Stimulated activated CD8-positive, alpha-beta memory T cell treated with anti-CD3 and anti-CD28 coated beads, Interleukin-2, amount 100 ng/mL, for 48 hours (primary cell): ENCODE measurements at places on chromosomes 12 and 14.

- no peak for DNase-seq
These were observed 137.8 kb downstream of the SLC25A21 start for GRCh38 chr14:37034410-37035285.

- no peak for DNase-seq
These were observed 398.7 kb downstream of the SOX5 start for GRCh38 chr12:23550753-23551152.

- no peak for DNase-seq
These were observed 64.5 kb downstream of the CRADD start for GRCh38 chr12:93741659-93742109.

GRCh38 chr14:29896354-29896821, 31.3 kb downstream of the PRKD1 start:
- DNase-seq, result no peak

DNA sequence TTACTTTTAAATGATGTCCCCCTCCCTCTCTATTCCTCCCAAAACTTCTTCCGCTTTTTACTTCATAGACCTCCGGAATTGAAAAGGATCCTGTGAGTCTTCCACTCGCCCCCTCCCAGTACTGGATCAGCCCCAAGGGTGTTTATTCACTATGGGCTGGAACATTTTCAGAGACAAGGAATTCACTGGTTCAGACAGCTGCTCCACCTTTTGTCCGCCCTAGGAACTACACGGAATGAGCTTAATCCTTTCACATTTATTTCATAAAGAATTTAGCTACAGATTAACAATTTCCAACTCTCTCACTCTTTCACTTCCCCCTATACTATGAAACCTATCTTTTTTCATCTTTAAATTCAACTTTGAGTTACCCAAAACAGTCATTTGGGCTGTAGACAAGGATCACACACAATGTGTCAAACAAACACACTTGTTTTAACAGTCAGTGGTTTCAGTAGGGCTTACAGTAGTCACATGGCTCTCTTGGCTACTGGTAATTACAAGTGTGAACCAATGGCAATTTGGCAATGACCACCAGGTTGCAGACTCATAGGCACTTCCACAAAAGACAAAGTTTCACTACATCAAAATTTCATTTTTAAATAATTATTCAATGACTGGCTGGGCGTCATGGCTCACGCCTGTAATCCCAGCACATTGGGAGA, 20.6 kb downstream of the CNIH1 start:
- DNase-seq, result no peak

- no peak for DNase-seq
These were observed 14.1 kb downstream of the ZFHX2 start for GRCh38 chr14:23537351-23538049.

GRCh38 chr12:57902478-57902969, 38.8 kb upstream of the ATP23 start:
- no peak for DNase-seq

DNA sequence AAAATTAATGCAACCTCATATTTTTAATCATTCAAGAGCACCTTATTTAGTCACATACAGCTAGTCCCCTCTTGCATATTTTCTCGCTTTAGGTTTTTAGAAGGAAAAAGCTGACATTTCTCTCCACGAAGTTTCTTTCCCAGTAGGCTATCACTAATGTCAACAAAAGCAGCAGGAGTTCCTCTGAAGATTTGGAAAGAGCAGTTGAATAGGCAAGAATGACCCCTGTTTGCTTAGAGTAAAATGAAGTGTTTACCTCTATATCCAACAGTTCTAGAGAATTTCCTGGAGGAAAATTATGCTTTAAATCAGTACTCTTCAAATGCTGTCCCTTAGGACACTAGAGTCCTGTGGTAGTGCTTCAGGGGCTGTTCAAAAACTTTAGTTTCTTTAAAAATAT, 188.1 kb upstream of the PRKD1 start:
- DNase-seq, result no peak

DNA sequence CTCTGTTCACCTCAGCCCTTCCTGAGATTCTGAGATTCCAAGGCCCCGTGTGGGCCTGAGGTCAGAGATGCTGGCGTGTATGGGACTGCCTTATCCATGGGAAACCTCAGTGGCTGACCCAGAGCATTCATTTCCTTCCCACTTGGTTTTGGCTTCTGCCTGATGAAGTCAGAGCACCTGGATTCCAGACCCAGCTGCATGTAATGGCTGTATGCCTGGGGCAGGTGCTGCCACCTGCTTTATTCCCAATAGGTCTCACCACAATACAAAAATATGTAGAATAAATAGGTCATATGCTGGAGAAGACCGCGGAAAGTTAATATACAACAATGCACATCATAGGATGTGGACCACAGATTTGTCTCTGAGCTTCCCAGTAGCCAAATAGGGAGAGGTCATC, 25.6 kb downstream of the FIGNL2 start:
- no peak for DNase-seq

DNA sequence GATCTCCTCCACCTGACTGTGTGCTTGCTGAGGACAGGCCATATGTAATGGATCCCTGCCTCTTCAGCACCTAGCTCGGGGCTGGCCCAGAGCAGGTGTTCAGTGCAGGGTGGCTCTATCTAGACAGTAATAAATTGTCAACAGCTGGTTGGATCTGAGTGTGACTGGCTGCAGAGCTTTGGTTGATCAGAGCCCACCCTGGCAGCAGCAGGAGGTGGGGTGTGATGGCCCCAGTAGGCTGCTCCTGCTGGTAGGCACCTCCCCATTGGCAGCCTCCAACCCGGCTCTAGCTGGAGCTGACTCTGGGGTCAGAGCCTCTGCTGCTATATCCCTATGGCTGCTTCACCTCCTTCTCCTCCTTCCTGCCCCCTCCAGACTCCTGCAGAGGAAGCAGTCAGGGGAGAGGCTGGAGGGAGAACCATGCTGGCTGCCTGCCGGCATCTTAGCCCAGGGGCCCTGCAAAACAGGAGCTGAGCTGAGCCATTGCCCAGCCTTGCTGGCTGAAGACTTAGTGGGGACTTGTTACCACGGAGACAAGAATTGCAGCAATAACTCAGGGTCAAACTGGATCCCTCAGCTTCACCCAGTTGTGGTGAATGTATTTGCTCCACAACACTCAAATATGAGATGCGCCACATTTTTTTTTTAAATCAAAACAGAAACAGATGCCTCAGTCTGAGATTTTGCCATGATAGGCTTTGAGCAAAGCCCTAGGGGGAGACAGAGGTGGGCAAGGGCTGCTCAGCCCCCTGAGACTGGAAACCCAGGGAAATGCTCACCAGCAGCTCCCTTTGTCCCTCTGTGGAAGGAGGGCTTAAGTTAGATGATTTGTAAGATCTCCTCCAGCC, 22.2 kb downstream of the TMEM63C start:
- no peak for DNase-seq

- no peak for DNase-seq
These were observed 204.5 kb upstream of the PRKD1 start for GRCh38 chr14:30132196-30132595.

DNA sequence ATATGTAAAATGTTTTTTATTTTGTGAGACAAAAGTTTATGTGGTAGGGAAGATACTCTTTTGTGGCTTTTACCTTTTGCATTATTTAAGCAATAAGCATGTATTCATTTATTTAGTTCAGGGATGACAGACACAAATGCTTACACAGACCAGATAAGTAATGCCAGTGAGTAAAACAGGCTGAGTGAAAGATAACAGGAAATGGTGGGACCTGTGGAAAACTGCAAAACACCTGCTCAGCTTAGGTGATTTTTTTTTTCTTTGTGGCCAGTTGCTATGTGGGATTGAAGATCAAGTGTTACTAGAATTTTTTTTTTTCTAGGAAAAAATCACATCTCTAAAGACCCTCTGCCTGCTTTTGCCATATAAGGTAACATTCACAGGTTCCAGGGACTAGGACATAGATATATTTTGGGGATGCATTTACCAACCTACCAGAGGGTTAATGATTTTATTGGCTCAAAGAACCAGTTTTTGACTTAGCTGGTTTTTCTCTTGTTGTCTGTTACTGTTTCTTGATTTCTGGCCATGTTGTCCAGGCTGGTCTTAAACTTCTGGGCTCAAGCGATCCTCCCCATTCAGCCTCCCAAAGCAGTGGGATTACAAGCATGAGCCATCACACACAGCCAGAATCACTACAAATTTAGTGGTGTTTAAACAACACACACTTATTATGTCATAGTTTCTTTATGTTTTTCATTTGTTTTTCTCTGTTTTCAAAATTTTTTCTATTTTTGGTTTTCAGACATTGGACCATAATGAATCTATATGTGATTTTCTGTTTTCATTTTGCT, 9.8 kb downstream of the PSMA6 start:
- DNase-seq, result no peak

DNA sequence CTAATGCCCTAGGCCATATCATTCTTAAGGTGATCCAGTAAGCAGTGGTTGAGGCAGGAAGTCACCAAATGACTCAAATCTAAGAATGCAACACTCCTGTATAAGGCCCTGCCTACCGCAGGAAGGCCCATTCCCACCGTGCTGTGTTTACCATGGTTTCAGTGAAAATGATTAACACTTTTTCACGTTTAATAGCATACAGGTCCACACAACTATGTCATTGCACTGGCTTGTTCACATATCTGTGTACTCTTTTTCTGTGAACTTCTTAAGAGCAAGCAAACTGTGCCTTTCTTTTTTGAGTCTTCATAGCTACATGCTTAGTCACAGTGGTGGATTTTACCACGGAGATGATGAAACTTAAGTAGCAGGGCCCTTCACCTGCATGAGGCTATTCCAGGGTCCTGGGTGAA, 214.9 kb downstream of the CNTN1 start:
- no peak for DNase-seq

- no peak for DNase-seq
These were observed 24.4 kb downstream of the MYBPC1 start for GRCh38 chr12:101619026-101619786.

- DNase-seq, result no peak
These were observed 107.1 kb downstream of the DACT1 start for GRCh38 chr14:58744801-58745394.

DNA sequence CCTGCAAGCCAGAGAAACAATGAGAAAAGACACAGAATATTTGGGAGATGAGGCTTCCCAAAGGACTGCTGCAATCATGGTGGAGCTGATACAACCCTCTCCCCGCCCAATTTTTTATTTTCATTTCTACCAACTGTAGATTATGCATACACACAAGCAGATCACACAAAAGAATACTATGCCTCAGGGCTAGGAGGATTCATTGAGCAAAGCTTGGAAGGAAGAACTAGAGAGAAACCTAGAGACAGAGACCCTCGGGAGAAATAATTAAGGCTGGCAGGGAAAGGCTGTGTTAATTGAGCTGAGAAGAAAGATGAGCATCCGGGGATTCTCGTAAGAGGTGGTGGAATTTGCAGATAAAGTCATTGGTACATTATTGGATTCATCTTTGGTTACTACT, 9.9 kb upstream of the WNT5B start:
- no peak for DNase-seq

DNA sequence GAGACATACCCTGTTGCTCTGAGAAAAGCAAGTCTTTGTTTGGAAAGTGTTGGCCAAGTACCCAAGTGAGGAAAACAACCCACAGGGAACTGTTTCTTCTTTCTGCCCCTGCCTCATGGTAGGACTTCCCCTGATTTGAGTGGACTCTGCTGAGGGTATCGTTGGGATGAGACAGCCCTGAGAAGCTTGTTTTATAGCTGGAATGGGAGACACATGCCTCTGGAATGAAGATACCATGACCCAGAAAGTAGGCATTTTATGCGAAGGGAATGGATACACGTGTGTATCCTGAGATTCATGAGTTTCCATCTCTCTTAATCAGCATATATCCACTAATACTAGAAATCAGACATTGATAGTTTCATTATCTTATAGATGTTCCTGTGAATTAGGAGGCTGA, 382.3 kb downstream of the ATP23 start:
- DNase-seq, result no peak

GRCh38 chr12:78244916-78245507, 414.3 kb downstream of the NAV3 start:
- no peak for DNase-seq

DNA sequence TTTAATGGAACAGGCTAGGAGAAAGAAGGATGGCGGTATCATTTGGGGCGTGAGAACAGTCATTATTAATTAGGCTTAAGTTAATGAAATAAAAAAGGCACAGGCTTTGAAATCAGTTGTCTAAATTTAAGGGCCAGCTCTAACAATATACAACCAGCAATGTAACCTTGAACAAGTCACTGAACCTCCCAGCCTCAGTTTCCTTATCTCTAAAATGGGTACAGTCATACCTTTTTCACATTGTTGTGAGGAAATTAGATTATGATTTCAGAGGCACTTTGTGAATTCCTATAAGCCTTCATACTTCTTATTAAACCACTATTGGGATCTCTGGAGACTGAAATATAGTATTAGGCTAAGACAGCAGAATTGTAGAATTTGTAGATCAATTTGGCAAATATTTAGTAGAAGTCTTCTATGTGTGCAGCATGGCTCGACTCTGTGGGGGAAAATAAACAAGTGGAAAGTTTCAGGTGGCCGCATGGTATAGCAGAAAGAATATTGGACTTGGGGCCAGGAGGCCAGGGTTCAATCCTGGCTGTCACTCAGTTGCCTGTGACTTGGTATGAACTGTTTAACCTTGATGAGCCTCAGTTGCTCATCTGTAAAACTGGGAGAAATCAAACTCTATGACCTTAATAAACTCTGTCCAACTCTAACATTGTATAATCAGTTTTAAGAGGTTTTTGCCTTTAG, 117.7 kb downstream of the ETV6 start:
- no peak for DNase-seq

GRCh38 chr12:92199819-92200576, 54.4 kb upstream of the BTG1 start:
- no peak for DNase-seq

GRCh38 chr14:91009501-91010152, 50.8 kb downstream of the RPS6KA5 start:
- no peak for DNase-seq

DNA sequence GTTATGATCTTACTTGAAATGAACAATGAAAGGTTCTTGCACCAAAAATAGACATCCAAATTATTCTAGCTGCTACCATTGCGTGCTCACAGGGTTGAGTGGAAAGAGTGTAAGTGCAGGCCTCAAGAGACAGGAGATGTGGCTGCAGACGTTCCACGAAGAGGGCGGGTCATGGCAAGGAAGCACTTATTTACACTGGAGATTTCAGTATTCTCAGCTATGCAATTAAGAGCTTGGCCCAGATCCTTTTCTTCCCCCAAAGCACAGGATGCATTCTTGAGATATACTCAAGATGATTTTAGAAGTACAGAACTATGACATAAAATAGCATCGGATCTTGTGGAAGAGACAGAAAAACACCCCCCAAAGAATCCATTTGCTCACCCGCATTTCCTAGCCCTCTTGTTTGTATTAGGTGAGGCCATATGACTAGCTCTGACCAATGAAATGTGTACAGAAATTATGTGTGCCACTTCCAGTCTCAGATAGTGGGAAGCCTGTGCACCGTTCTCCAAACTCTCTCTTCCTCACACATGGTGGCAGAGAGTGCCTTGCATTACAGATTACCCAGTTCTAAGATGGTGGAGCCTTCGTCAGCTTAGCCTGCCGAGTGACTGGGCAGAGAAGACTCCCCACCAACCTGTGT, 261.4 kb downstream of the TTC8 start:
- no peak for DNase-seq
